ENCODE measurements at places on chromosomes 2 and 18.

DNA sequence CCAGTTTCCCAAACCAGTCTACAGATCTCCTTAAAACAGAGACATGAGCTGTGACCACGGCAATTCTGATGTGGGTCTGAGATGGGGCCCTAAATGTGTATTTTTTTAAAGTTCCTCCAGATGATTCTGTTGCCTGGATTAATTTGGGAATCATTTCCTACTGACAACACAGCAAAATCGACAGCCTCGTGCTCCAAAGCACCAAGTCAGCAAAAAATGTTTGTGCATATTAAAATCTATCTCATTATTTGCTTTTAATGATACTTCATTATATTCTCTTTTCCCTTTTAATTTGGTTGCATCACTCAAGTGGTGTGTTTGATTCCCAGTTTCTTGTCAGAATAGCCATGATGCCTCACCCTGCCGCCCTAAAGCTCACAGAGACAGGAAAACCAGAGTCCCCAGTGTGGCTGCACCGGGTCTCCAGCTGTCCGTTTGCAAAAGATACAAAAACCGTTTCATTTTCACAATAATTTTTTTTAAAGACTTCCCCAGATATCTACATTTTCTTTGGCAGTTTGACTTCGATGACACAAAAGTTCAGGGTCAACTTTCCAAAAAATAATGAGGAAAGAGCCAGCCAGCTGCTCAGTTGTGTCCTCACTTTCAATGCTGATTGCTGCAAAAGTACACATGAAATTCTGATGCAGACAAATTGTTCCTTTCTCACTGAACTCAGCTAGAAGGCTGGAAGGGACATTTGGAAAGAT, 443.2 kb upstream of the ID2 start:
- peak; percentile 30 for DNase-seq

DNA sequence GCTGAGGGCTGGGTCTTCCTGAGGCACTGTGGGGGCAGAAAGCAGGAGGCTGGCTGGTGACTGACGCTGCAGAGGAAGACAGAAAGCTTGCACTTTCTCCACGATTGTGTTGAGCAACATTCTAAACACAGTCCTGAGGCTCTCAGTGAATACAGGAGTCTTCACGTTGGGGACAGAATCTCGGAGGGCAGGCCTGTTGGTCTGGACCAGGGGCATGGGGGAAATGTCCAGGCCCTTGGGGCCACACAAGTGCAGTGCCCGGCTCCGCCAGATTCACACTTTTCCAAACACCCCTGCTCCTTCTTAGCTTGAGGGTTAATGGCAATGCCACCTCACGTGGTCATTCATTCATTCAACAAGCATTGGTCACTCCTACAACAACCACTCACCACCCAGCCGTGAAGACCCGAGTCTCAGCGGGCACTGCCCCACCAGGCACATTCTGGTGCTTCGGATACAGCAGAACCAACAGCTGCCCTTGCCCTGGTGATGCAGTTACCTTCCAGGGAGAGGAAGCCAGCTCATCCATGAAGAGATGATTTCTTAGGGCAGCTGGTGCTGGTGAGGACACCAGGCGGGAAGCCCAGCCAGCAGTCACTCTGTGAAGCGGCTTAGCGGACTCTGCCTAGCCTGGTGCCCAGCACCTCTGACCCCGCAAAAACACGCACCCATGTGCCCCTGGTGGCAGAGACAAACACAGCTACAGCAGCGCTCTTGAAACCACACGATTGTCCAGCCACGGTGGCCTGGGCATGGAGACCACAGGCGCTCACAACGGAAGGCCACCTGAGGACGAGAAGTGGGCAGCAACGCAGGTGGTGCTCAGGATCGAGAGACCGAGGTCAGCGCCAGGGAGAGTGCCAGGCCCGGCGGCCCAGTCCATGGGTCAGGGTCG, 10.9 kb upstream of the GPC1 start:
- peak; percentile 42 for DNase-seq

DNA sequence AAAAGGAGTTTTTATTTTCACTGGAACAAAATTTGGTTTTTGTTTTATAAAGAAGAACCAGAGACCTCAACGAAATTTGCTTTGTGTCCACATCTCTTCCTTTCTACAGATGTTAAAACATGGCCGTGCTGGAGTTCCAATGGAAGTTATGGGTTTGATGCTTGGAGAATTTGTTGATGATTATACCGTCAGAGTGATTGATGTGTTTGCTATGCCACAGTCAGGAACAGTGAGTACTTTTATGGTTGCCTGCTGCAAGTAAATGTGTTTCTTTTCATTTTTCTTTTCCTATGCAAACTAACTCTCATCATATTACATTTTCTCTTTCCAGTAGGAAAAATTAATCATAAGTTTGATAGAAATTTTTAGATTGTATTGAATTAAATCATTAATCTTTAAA, 48.4 kb upstream of the TBR1 start:
- DNase-seq, result no peak

DNA sequence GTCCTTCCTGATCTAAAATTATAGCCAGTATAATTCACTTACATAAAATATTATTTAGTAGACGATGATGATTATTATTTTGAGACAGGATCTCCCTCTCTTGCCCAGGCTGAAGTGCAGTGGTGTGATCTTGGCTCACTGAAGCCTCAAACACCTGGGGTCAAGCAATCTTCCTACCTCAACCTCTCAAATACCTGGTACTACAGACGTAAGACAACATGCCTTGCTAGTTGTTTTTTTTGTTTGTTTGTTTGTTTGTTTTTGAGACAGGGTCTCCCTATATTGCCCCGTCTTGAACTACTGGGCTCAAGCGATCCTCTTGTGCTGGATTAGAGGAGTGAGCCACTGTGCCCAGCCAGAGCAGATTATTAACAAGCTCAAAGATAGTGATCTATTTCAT, 399.1 kb upstream of the ZNF804A start:
- no peak for DNase-seq

GRCh38 chr2:5657231-5657630, 35.0 kb upstream of the SOX11 start:
- no peak for DNase-seq

DNA sequence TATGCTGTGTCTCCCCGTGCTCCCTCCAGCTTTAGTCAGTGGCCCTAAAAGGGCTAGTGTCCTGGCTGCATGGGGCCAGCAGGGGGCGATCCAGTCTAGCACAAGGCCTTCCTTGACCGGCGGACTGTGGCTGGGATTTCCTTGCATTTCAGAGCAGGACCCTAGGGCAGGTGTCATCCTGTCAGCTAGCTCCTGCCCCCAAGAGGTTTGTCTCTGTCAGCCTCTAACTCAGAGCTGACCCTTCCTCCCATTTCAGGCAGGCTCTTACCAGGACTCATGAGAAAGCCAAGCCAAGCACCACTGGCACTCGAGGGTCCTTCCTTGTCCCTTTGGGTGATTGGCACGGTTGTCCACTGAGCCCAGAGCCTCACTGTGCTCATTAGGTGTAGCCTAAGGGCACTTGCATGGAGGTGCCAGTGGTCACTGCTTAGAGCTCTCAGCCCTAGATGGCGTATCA, 140.3 kb downstream of the RPIA start:
- DNase-seq, result peak; percentile 69

DNA sequence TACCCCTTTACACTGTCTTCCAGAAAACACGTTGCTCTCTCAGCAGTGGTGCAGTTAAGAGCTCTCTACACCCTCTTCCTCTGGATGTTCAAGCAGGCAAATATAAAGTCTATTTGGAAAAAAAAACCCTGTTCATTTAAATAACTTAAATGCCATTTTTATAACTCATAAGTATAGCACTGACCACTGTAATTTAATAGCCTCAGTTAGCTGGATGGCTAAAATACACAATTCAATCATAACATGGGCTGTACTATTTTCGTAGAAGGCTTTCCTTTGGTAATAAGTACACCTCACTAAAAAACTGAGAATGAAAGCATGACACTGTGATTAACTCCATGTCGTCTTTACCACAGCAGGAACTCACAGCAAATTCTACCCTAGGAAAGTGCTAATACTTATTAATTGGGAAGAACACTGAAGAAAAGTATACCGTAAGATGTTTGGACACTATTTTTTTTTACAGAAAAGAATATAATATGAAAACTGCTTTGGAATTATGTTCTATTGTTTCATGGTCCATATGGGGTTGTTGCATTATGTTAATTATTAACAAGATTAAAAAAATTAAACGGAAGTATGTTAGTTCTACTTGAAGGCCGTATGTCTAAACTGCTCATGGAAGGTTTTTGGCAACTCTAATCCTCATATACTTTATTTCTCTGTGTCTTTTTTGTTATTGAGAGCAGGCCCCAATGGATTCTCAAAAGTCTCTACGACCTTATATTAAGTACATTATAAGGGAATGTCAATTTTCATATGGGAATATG, 269.1 kb downstream of the ZNF385B start:
- DNase-seq, result no peak

DNA sequence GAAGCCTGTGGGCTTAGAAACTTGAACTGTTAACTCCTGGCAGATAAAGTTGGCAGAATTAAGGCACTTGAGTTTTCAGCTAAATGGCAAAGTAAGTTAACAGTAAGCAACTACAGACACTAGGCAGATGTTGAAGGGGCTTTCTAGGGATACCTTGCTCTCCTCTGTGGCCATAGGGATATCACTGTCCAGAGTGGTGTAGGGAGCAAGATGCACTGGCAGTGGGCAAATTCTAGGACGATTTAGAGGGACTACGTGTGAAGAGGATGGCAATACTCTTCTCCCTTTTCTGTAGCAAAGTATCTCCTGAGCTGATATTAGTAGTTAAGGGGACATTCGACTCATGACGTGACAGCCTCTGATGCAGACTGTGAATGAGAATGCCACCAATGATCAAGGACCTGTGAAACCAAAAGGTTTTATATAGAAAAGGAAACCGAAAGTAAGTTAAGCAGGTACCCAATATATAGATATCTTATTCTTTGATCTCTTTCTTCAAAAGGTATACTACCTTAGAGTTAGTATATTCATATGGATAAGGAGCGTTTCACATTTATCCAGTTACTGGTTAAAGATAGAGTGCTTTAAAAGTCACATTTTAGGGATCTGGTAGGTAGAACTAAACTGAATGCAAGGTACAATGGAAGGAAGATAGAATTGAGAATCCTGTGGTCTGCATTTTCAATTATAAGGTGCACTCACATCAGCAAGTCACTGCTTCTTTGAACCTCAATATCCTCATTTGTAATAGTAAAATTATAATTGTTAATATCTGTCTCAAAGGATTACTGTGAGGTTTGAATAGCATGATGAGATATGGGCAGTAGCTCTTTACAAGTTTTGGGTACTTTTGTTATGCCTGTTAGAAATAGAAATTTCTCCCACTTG, 106.4 kb downstream of the KCNH7 start:
- DNase-seq, result no peak

DNA sequence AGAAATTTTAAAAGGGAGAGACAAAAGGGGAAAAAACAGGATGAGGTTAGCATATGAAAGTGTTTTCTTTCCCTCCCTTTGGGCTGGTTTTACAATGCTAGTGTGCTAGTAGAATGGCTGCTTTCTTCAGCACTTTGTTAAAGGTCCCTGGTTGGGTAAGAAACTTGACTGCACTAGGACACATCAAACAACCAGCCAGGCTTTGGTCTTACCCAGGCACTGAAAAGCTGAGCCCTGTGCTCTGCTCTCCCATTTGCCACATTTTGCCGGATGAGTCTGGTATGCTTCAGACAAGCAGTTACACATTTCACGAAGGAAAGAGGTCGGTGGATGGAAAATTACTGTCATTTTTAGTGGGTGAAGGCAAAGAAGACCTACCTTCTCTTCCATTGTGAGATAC, 242.0 kb downstream of the DPP10 start:
- DNase-seq, result peak; percentile 59

- peak; percentile 58 for DNase-seq
Observed at GRCh38 chr2:200252265-200253067, 54.0 kb upstream of the SPATS2L start.

- DNase-seq, result no peak
Observed at GRCh38 chr2:133369901-133370658, 198.2 kb downstream of the NCKAP5 start.

- DNase-seq, result peak; percentile 41
Observed at GRCh38 chr2:240963868-240964703, 34.3 kb upstream of the SNED1 start.

GRCh38 chr2:45993476-45993991, 303.7 kb upstream of the EPAS1 start:
- peak; percentile 89 for DNase-seq

DNA sequence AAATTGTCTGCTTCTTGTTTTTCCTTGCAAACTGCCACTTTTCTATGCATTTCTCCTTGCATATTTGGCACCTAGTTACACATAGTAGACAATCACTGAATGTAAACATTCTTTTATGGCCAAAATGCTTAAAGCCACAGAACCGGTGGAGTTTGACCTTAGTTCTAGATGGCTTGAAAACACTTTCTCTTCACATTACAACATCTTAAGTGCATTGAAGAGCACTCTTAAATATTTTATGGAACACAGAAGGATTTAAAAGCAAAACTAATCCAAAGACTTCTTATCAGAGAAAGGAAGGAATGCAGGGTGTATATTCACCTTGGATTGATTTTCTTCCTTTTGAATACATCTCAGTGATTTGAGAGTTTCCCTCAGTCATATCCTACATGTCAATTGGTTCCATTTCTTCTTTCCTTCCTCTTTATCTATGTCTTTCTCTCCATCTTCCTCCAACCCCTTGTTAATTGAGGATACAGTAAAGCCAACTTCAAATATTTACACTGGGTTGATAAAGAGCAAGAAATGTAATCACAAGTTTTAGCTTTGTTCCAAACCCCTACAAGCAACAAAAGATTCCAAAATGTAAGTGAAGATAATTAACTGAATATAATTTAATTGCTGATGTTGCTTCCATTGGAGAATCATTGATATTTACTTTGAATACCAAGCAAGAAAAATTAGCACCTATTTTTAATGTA, 548.0 kb downstream of the CNTNAP5 start:
- no peak for DNase-seq

DNA sequence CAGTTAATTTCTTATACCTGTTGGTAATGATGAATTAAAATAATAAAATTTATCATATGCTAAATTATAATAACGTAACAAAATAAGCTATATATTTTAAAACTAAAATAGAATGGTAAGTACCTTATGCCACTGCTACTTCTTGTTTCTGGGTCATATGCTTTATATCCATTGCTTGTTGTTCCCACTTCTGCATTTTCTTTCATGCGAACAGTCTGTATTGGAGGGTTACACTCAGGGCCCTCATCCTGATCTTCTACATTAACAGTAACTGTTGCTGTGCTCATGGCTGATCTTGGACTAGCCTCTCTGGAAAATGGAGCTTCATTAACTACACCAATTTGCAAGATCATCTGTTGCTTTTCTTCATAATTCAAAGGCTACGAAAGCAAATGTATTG, 22.2 kb downstream of the DSC2 start:
- DNase-seq, result no peak

- DNase-seq, result peak; percentile 70
Observed at GRCh38 chr2:15158100-15158499, 403.0 kb downstream of the NBAS start.

GRCh38 chr2:120344214-120344975, 1.5 kb upstream of the INHBB start:
- peak; percentile 73 for DNase-seq

DNA sequence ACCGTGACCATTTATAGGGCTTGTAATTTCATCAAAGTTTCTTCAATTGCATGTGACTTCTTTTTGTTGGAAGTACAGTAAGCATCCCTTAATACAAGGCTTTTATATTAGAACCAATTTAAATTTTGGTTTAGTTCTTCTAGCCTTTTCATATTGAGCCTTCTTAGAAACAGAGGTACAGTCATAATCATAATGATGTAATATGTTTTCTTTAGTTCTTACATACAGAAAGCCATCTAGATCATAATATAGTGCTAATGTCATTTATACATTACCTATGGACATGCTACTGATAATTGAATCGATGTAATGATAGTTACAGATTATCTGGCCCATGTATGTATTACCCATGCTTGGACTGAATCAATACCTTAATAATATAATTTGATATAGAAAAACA, 109.9 kb upstream of the OTX1 start:
- DNase-seq, result no peak
